ENCODE measurements at places on chromosomes 11 and 22. TPM values are rescaled to one million over a fixed set of nuclear protein-coding genes. Genes with fewer than 3 reads are reported as not detected.
A peak's percentile ranks its signal among the peaks of the same experiment; 100 is the strongest.

The SORL1 gene
- 660 TPM for total RNA-seq

The APOL4 gene
- not detected for total RNA-seq

The WT1 gene
- not detected for total RNA-seq

The FAR1 gene
- 39.7 TPM for total RNA-seq

The GLYATL1 gene
- not detected for total RNA-seq

DNA sequence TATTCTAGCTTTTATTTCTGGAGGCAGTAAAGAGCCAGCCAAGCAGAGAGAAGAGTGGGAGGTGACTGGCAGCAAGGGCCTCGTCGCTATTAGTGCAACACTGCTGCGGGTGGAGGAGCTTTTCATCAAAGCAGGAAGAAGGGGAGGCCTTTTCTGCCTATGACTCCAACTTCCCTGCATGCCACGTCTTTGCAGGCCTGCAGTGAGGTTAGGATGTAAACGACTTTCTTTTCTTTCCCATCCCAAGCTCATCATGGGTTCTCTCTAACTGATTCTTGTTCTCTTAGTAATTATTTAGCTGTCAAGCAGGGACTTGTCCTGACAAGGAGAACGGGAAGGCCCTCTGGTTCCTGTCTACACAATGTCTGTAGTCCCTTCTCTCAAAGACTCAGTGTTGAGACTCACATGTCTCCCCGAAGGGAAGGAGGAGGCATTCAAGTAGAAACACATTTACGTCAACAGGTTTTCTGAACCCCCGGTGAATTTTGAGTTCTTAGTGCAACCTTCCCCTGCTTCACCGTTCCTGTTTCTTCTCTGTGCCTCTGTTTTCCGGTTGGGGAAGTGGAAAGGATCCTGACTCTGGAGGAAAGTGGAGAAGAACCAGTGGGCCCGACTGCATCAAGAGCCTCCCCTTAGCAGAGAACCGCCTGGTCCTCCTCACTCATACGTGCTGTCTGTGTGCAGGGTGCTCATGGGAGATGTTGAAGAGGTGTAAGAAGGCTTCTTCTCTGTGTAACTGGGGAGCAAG is 56.9 kb downstream of the PACS1 start:
- no peaks in the 10 kb centered on the region for H3K27me3 ChIP-seq
- H3K36me3 ChIP-seq: no peaks in the 10 kb centered on the region
- peaks cover 74% of the 10 kb centered on the region for H3K4me1 ChIP-seq
- H3K27ac ChIP-seq: peak overlapping the region; percentile 49
- peak overlapping the region; percentile 14 for H3K4me3 ChIP-seq
- DNase-seq: peak; percentile 57

GRCh38 chr11:122172352-122173073 is 56.5 kb upstream of the BLID start:
- H3K4me3 ChIP-seq: no peak overlapping the region
- H3K36me3 ChIP-seq: no peaks in the 10 kb centered on the region
- no peaks in the 10 kb centered on the region for H3K4me1 ChIP-seq
- no peaks in the 10 kb centered on the region for H3K27me3 ChIP-seq

DNA sequence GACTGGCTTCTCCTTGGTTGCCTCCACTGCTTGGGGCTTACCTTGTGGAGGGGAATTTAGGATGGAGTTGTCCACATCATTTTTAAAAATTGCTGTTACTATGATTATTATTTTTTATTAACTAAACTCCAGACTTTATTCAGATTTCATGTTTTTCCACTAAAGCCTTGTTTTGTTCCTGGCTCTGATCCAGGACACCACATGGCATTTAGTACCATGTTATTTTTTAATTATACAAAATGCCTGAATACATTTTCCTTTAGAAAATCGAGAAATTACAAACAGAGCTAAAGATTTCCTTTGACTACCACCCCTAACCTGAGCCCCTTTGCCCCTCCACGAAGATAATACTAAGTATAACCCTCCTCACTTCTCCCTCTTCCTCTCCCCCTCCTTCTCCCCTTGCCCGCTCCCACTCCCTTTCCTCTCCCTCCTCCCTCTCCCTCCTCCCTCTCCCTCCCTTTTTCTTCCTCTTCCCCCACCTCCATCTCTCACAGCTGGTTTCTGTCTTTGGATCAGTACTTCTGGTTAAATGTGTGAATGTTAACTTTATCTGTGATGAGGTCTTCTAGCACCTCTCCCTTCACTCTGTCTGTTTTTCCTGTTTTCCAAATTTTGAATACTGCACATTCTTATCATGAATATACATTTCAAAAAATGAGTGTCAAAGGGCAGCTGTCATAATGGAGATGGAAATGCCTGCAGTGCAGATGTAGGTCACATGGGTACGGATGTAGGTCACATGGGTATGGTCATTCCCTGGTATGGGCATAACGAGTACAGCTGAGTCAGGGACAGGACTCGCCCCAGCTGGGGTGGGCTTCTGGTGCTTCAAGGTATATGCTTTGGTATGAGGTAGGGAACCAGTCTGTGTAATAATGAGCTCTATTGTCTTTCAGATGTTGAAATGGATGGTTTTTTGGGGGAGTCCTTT is 54.4 kb upstream of the OR4B1 start:
- no peak for DNase-seq
- no peak overlapping the region for H3K4me3 ChIP-seq
- H3K27ac ChIP-seq: no peak overlapping the region
- no peaks in the 10 kb centered on the region for H3K27me3 ChIP-seq
- H3K4me1 ChIP-seq: no peaks in the 10 kb centered on the region

GRCh38 chr22:20111045-20111688 is 4.7 kb upstream of the RANBP1 start:
- no peak overlapping the region for H3K27ac ChIP-seq
- peaks cover 13% of the 10 kb centered on the region for H3K4me1 ChIP-seq
- H3K27me3 ChIP-seq: no peaks in the 10 kb centered on the region

DNA sequence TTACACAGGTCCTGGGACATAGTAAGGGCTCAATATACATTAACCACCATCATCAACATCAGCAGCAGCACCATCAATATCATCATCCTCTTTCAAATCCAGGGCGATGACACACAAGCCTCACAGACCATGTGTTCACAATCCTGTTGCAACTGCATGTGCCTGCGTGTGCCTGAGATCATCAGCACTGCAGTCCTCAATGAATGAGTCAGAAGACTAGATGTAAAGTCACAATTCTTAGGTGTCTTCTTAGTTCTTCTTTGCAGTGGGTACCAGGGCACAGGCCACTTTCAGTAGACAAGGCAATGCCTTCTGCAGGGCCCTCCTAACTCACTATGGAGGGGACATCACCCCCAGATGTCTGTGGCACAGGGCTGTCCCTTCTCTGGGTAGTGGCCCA is 111.1 kb downstream of the MYO18B start:
- no peak overlapping the region for H3K27ac ChIP-seq
- H3K4me3 ChIP-seq: no peak overlapping the region
- no peaks in the 10 kb centered on the region for H3K27me3 ChIP-seq
- H3K36me3 ChIP-seq: no peaks in the 10 kb centered on the region
- no peaks in the 10 kb centered on the region for H3K4me1 ChIP-seq

DNA sequence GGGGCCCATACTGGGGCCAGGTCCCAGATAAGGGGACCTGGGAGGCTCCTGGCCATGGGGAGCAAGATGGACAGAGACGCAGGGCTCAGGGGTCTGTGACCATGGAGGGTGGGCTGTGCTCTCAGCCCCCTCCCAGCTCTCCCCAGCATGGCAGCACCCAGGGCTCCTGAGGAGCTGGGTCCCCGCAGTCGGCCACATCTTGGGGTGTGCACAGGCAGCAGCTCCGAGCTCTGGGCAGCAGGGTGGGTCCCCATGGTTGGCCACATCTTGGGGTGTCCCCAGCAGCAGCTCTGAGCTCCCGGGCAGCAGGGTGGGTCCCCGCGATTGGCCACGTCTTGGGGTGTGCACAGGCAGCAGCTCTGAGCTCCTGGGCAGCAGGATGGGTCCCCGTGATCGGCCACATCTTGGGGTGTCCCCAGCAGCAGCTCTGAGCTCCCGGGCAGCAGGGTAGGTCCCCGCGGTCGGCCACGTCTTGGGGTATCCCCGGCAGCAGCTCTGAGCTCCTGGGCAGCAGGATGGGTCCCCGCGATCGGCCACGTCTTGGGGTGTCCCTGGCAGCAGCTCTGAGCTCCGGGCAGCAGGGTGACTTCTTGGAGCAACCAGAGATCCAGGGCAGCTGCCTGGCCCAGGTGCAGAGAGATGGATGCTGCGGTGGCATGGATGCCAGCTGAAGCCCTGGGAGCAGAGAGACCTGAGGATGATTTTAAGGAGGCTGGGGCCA is 18.3 kb upstream of the MUC5B start:
- H3K27me3 ChIP-seq: no peaks in the 10 kb centered on the region
- H3K4me1 ChIP-seq: no peaks in the 10 kb centered on the region
- no peak overlapping the region for H3K4me3 ChIP-seq

- no peak for DNase-seq
- no peaks in the 10 kb centered on the region for H3K36me3 ChIP-seq
- no peaks in the 10 kb centered on the region for H3K27me3 ChIP-seq
- no peak overlapping the region for H3K27ac ChIP-seq
These were observed 294.4 kb downstream of the NTM start for GRCh38 chr11:131664816-131665215.

GRCh38 chr22:37312549-37313183 is 30.4 kb downstream of the CYTH4 start:
- no peak for DNase-seq
- no peaks in the 10 kb centered on the region for H3K27me3 ChIP-seq
- peaks cover 35% of the 10 kb centered on the region for H3K36me3 ChIP-seq
- H3K27ac ChIP-seq: no peak overlapping the region
- peaks cover 71% of the 10 kb centered on the region for H3K4me1 ChIP-seq

DNA sequence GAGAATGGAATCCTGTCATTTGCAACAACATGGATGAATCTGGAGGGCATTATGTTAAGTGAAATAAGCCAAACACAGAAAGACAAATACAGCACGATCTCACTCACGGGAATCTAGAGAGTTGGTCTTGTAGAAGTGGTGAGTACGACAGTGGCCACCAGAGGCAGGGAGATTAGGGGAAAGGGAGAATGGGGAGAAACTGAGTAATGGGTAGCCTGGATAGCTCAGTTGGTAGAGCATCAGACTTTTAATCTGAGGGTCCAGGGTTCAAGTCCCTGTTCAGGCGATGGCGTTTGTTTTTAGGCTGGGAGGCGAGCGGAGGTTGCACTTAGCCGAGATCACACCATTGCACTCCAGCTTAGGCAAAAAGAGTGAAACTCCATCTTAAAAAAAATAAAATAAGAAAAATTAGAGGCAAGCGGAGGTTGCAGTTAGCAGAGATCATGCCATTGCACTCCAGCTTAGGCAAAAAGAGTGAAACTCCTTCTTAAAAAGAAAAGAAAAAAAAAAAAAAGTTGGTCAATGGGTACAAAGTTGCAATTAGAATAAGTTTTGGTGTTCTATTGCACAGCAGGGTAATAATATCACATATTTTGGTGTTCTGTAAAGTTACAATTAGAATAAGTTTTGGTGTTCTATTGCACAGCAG is 95.7 kb upstream of the UBASH3B start:
- H3K36me3 ChIP-seq: no peaks in the 10 kb centered on the region
- no peak for DNase-seq
- no peaks in the 10 kb centered on the region for H3K27me3 ChIP-seq
- H3K4me1 ChIP-seq: no peaks in the 10 kb centered on the region
- no peak overlapping the region for H3K4me3 ChIP-seq

DNA sequence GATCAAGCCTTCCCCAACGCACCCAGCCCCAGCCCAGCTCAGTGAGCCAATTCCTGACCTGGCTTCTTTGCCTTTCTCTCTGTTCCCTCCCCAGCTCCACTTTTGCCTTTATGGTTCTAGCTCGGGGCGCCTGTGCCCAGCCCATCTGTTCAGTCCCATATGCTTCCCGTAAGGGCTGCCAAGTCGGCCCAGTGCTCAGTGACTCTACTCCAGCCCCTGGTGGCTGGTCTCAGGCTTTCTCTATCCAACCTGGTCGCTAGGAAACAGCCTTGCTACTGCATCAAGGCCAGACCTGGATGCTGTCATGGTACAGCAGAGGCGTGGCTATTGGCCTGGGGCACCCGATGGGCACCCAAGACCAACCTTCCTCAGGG is 178.0 kb downstream of the DSCAML1 start:
- H3K4me1 ChIP-seq: no peaks in the 10 kb centered on the region
- H3K27me3 ChIP-seq: no peaks in the 10 kb centered on the region
- no peak for DNase-seq
- H3K4me3 ChIP-seq: no peak overlapping the region
- no peaks in the 10 kb centered on the region for H3K36me3 ChIP-seq

DNA sequence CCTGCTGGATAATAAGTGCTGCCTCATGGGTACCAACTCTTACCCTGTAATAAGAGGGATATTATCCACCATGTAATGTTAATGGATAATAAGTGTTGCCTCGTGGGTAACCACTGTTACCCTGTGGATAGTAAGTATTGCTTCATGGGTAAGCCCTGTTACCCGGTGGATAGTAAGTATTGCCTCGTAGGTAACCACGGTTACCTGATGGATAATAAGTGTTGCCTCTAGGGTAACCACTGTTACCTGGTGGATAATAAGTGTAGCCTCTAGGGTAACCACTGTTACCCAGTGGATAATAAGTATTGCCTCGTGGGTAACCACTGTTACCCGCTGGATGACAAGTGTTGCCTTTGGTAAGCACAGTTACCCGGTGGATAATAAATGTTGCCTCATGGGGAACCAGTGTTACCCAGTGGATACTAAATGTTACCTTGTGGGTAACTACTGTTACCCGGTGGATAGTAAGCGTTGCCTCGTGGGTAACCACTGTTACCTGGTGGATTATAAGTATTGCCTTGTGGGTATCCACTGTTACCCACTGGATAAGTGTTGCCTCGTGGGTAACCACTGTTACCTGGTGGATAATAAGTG is 18.6 kb upstream of the NXPE4 start:
- no peaks in the 10 kb centered on the region for H3K4me1 ChIP-seq
- no peak overlapping the region for H3K27ac ChIP-seq
- H3K36me3 ChIP-seq: no peaks in the 10 kb centered on the region
- H3K4me3 ChIP-seq: no peak overlapping the region
- no peak for DNase-seq
- no peaks in the 10 kb centered on the region for H3K27me3 ChIP-seq

DNA sequence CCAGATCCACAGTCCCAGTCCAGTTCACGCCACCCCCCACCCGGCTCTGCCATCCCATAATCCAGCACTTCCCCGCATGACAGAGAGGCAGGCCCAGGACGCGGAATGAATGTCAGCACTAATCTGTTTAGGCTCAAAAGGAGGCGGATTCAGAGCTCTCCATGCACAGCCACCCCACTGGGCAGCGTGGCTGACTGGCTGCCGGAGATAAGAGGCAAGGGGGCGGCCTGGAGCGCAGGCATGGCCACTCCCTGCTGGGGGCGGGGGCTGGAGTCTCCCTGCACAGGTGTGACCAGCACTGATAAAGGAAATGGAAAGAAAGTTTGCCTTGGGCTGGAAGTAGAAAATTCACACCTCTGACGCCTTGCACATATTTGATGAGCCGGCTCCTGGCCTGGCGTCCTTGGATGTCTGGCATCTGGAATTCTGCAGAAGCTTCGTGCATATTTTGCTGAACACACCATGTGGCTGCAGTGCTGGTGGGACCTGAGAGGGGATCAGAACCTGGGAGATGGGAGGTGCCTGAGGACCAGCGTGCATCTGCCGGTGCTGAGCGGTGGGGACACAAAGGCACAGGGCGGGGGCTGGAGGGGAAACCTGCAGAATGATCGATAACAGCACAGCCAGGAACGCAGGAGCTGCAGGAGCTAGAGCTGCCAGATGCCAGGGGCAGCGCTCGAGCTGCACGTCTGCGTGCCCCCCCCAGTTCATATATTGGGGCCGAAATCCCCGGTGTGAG is 344.4 kb downstream of the CTTN start:
- H3K27ac ChIP-seq: no peak overlapping the region
- H3K4me1 ChIP-seq: no peaks in the 10 kb centered on the region
- no peaks in the 10 kb centered on the region for H3K27me3 ChIP-seq
- DNase-seq: no peak
- no peaks in the 10 kb centered on the region for H3K36me3 ChIP-seq

- H3K27ac ChIP-seq: no peak overlapping the region
- peaks cover 26% of the 10 kb centered on the region for H3K4me1 ChIP-seq
- DNase-seq: no peak
- H3K36me3 ChIP-seq: no peaks in the 10 kb centered on the region
- no peak overlapping the region for H3K4me3 ChIP-seq
These were observed 118.8 kb upstream of the CRYBB3 start for GRCh38 chr22:25080855-25081254.
